HS-5 (cell line): ENCODE measurements at places on chromosomes 2 and 18.
A peak's percentile ranks its signal among the peaks of the same experiment; 100 is the strongest.

GRCh38 chr2:132438691-132439090 lies 22.1 kb downstream of the GPR39 start:
- DNase-seq: peak; percentile 92

- no peak for DNase-seq
Measured at GRCh38 chr18:78080761-78081160, 831.1 kb downstream of the GALR1 start.

DNA sequence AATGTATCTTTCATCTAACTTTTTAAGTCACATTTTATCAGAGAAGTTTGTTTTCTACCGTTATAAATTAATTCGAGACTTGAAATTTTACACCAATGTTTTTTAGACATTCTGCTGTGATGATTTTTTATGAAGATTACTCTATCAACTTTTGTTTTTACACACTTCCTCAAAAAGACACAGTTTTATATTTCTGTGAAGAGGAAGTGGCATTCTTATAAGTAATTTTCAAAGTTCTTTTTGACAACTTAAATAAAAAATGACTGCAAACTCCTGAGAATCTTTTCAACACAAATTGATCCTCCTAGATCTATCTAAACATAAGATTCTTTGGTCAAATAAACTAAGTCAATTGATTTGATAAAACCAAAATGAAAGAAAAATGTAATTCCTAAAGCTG lies 13.7 kb downstream of the ANKRD44 start:
- no peak for DNase-seq

DNA sequence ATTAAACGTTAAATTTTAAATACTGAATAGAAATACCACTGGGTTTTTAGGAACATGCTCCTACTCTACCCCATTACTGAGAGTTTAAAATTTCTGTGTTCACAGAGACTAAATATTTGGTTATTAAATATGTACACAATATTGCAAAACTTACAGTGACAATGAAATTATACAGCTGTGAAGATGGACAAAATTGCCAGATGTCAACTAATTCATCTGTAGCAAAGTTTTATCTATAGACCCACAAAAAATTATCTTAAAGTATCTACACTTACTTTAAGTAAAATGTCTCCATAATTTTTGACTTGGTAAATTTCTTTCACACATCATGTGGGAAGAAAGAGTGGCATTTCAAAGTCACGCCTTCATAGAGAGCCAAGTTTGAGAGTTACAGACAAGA lies 213.1 kb downstream of the CD226 start:
- no peak for DNase-seq

DNA sequence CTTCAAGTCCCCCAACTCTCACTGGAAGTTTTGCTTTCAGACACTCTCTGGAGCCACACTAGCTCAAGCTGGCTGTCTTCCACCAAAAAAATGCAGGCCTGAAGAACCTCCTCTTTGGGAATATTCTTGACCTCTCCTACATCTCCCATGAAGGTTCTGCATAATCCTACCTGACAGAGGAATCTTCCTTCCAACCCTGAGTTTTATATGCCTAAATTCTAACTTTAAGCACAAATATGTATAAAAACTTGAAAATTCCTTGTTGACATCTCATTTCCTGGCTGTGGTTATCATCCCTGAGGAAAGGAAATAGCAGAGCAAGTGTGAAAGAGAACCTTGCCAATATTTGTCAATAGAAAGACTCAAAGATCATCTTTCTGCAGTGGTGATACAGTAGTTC lies 249.0 kb downstream of the LPIN1 start:
- peak; percentile 53 for DNase-seq
